ENCODE measurements at places on chromosomes 1 and 21.

- no peak for DNase-seq
Observed at GRCh38 chr1:17576519-17576853, 37.0 kb downstream of the ARHGEF10L start.

DNA sequence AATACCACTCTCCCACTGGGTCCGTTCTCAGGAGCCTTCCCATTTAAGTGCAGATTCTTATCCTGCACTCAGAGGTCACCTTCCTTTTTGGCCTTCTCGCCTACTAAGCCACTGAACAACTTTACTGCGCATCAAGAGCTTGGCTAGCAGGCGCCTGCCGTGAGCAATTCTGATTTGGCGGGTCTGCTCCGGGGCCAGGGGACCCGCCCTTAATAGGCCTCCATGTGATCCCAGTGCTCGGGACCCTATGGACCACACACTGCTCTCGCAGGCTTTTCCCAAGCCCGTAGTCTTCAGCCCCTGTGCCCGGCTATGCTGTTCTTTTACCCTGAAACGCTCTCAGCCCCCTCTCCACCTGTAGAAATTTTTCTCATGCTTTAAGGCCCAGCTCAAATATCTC is 45.1 kb downstream of the BCL9 start:
- DNase-seq: no peak

- no peak for DNase-seq
Observed at GRCh38 chr1:14706631-14707030, 108.1 kb downstream of the KAZN start.

GRCh38 chr21:28253338-28253737 is 739.3 kb downstream of the LTN1 start:
- no peak for DNase-seq

- DNase-seq: no peak
Observed at GRCh38 chr1:2053217-2053616, 3.0 kb downstream of the PRKCZ start.

- DNase-seq: no peak
Observed at GRCh38 chr1:156811168-156811567, 5.5 kb downstream of the SH2D2A start.

GRCh38 chr1:36628804-36629203 is 146.1 kb upstream of the CSF3R start:
- no peak for DNase-seq

DNA sequence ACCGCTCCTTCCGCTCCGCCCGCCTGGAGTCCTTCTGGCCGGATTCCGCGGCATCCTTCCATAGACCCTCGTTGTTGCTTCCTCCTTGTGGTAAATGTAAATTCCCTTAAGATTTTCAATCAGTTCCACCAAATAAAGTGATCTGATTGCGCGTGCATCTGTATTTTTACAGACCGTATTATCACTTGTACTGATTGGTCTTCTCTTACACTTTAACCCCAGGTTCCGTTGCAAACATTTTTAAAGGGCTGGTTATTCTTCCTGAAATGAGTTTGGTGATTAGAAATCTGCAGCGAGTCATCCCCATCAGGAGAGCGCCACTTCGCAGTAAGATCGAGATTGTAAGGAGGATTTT is 483 bp downstream of the YBEY start:
- no peak for DNase-seq
